CD4-positive, alpha-beta T cell treated with Interleukin-15 for 1 hour (primary cell): ENCODE measurements at places on chromosomes 2 and 18.

- no peak for DNase-seq
These were observed 236.5 kb downstream of the HAUS1 start for GRCh38 chr18:46340716-46341115.

GRCh38 chr2:63712748-63713147 is 124.0 kb downstream of the MDH1 start:
- DNase-seq = no peak

GRCh38 chr18:57839942-57840381 is 36.8 kb upstream of the ATP8B1 start:
- no peak for DNase-seq

GRCh38 chr2:225600444-225600843 is 200.9 kb downstream of the NYAP2 start:
- DNase-seq = no peak

GRCh38 chr2:110170102-110170501 is 34.7 kb downstream of the NPHP1 start:
- no peak for DNase-seq

DNA sequence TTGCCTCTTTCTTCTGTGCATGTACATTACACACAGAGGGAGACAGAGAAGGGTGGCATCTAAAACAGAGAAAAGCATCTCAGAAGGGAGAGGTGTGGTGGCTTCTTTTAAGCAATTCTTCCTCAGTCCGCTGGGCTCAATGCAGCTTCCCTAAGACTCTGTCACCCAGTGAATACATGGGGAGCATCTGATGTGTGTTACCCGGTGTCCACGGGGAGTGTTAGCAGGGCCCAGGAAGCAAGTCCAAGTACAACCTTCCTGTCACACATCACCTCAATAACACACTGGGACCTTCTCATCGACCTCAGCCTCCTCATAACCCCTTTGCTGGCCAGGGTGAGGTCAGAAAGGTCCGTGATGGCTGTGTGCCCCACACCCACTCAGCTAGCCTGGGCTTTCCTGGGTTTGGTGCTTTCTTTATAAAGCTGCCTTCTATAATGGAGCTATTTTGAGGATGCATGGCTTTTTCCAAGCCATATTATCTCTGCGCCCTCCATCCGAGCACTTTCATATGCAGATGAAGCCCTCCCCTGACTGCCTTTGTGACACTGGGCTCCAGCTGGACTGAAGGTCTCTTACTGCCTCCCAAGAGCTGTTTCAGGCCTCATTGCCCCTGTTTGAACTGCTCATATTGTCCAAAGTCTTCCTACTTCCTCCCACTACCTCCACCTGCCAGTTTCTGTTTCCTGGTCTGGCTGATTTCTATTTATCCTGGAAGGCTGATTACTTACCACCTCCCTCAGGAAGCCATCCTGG is 21.4 kb downstream of the TNFRSF11A start:
- no peak for DNase-seq

- DNase-seq = no peak
These were observed 228.6 kb upstream of the PXDN start for GRCh38 chr2:1972948-1973347.

GRCh38 chr2:105416156-105416555 is 17.3 kb upstream of the FHL2 start:
- DNase-seq = no peak

DNA sequence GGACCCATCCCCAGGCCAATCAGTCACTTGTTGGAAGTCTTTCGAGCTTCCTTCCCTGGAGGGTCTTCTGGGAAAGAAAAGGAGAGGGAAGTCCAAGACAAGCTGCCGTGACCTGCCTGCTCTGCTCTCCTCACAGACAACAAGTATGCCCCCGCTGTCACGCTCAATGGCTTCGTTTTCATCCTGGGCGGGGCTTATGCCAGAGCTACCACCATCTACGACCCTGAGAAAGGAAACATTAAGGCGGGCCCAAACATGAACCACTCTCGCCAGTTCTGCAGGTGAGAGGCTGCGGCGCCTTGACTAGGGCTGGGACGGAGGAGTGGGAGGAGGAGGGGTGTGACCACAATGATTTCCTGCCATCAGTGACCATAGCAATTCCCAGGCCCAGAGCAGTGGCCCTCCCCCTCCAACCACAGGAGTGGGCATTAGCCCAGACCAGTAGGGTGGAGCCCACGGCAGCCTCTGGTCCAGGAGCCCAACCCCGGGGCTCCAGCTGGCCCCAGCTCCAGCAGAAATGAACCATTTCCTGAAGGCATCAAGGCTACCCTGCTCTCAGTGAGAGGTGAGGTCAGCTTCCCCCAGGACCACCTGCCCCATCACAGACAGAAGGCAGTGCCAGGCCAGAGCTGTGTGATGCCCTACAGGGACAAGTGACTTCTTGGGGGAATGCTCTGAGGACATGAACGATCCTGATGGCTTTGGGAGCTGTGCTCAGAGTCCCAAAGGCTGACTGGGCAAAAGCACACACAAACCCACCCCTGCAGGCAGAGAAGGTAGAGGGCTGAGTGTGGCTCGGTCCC is 223.1 kb downstream of the ATAD2B start:
- peak; percentile 2 for DNase-seq

DNA sequence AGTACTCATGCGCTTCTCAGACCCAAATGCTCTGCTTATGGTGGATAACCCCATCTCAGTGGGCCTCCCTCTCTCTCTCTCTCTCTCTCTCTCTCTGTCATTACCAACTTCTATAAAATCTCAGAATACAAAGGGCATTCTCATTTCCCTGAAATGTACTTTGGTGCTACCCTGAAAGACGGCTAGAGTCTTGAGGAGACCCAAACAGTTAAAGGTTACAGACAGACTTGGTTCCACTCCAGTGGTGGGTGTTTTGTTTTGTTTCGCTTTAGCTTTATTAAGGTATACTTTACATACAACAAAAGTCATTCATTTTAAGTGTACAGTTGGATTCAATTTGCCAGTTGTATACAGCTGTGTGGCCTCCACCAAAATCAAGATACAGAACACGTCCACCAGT is 60.9 kb downstream of the BCL11A start:
- no peak for DNase-seq

DNA sequence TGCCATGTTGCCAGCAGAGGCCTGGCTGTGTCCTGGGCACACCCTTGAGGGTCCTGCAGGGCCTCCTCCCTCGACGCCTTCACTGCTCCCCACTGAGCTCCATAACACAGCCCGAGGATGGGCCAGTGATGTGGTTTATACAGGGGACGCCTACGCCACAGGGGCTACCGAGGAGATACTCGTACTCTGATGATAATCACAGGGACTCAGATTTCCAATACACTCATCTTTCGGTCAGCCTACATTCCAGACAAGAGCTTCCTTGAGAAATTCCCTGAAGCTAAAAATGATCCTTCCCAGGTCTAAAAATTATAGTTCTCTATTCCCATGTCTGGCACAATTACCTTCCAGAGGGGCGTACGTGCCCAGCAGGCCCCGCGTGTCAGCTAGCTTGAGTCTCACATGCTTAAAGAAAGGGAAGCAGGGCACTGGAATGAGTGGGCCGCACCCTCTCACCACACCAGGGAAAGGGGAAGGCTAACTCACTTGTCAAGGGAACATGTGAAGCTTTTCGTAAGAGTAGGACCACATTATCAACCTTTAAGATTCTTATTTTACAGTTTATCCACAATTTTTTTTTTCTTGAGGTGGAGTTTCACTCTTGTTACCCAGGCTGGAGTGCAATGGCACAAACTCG is 159.5 kb upstream of the NDUFV2 start:
- DNase-seq = no peak

GRCh38 chr2:75326645-75327044 is 127.3 kb upstream of the TACR1 start:
- no peak for DNase-seq

GRCh38 chr2:199581935-199582360 is 124.2 kb upstream of the SATB2 start:
- no peak for DNase-seq

DNA sequence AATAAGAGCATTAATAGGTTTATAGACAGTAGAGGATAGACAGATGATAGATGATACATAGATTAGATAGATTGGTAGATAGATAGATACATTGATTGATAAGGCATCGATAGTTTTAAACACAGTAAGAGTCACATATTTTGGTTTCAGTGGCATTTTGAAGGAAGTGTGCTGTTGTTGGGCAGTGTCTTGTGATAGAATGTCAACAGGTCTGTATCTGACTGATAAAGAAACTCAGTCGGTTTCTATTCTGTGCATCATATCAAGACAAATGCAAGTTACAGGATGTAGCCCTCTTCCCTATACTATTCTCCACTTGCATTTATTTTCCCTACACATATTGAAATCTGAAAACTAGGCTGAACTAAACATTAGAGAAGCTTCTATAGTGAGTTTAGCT is 1229.0 kb upstream of the ZEB2 start:
- no peak for DNase-seq
